ENCODE measurements at places on chromosomes 5 and 9. TPM values are rescaled to one million over a fixed set of nuclear protein-coding genes. Genes with fewer than 3 reads are reported as not detected.

- no peaks in the 10 kb centered on the region for H3K4me1 ChIP-seq
- DNase-seq, result no peak
- H3K36me3 ChIP-seq, result no peaks in the 10 kb centered on the region
- H3K27ac ChIP-seq, result no peak overlapping the region
These were observed 51.3 kb downstream of the DENND4C start for GRCh38 chr9:19281801-19282200.

- no peaks in the 10 kb centered on the region for H3K36me3 ChIP-seq
- peaks cover 10% of the 10 kb centered on the region for H3K4me1 ChIP-seq
- no peak for DNase-seq
- no peak overlapping the region for H3K4me3 ChIP-seq
- H3K27ac ChIP-seq, result no peak overlapping the region
These were observed 28.0 kb upstream of the FCN1 start for GRCh38 chr9:134945509-134946275.

DNA sequence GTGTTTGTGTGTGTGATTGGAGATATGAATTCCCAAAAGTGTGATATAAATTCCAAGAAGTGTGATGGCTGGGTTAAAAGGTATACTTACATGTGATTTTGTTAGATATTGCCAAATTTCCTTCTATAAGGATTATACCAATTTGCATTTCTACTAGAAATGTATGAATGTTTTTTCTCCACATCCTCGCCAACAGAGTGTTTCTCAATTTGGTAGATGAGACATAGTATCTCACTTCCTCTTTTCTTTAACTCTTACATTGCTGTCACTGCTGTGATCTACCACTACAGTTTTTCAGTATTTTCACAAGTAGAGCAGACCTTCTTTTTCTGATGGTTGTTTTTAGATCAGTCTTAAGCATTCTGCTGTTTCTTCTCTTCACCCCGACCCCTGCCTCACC is 111.3 kb downstream of the FER start:
- no peaks in the 10 kb centered on the region for H3K36me3 ChIP-seq
- no peak overlapping the region for H3K27ac ChIP-seq
- no peak overlapping the region for H3K4me3 ChIP-seq

DNA sequence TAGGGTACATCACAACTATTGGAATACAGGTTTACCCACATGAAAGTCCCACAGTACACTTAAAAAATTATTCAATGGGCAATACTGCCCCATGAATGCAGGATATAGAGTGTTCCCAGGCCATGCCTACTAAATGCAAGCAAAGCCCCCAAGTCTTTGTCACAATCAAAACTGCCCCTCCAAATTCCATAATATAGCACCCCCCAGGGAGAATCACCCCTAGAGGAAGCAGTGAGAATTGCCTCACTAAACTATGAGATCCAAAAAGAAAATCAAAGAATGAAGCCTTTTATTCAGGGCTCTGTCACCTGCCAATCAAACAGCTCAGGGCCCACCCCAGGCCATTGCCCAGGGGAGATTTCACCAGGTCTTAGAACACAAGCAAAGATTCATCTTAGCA is 90.8 kb downstream of the ATPSCKMT start:
- no peaks in the 10 kb centered on the region for H3K4me1 ChIP-seq
- DNase-seq, result no peak
- no peak overlapping the region for H3K4me3 ChIP-seq
- no peak overlapping the region for H3K27ac ChIP-seq
- no peaks in the 10 kb centered on the region for H3K27me3 ChIP-seq

GRCh38 chr5:154273963-154274827 is 83.7 kb downstream of the GALNT10 start:
- no peaks in the 10 kb centered on the region for H3K36me3 ChIP-seq
- no peaks in the 10 kb centered on the region for H3K27me3 ChIP-seq
- DNase-seq, result no peak
- peak overlapping the region; percentile 4 for H3K27ac ChIP-seq
- H3K4me1 ChIP-seq, result peaks cover 42% of the 10 kb centered on the region
- no peak overlapping the region for H3K4me3 ChIP-seq

DNA sequence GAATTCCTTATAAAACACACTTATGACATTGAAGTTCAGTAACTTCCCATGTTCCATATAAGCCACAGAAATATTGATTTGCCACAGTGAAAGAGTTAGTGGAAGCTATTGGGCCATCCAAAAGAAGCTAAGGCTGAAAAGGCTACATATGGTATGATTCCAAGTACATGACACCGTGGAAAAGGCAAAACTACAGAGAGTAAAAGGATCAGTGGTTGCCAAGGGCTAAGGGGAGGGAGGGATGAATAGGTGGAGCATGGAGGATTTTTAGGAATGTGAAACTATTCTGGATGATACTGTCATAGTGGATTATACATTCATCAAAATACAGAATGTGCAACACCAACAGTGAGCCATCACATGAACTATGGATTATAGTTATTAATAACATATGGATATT is 109.7 kb downstream of the F2RL2 start:
- H3K27ac ChIP-seq, result no peak overlapping the region
- no peak overlapping the region for H3K4me3 ChIP-seq
- no peak for DNase-seq
- H3K27me3 ChIP-seq, result no peaks in the 10 kb centered on the region

- peaks cover 74% of the 10 kb centered on the region for H3K4me1 ChIP-seq
- no peaks in the 10 kb centered on the region for H3K36me3 ChIP-seq
- peak overlapping the region; percentile 85 for H3K27ac ChIP-seq
- H3K27me3 ChIP-seq, result no peaks in the 10 kb centered on the region
- peak; percentile 88 for DNase-seq
These were observed 21.1 kb upstream of the NOTCH1 start for GRCh38 chr9:136566901-136567300.

Gene IFNW1
- not detected for total RNA-seq
